Stimulated activated CD4-positive, alpha-beta T cell treated with anti-CD3 and anti-CD28 coated beads, Interleukin-15, amount 100 ng/mL, for 1 hour (primary cell): ENCODE measurements at places on chromosomes 1 and 21.

- DNase-seq = no peak
Observed at GRCh38 chr1:21938732-21939538, 1.8 kb upstream of the HSPG2 start.

DNA sequence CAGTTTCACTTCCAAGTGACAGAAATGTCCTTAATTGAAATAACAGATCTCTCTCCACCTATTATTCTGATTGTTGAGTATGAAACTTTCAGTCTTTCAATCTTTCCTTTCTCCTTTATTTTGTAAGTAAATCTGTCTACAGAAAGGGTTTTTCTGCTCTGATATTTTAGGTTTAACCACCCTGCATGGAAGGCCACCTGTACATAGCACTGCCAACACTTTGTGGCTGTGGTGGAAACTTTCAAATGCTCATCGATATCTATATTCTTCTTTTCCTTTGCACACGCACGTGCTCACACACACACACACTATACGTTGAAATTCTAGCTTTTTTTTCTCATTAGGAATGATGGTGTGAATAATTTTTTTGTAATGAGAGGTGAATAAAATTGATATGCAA is 1179.3 kb downstream of the KCNT2 start:
- no peak for DNase-seq

GRCh38 chr1:29849038-29849750 is 612.9 kb downstream of the PTPRU start:
- DNase-seq = no peak

DNA sequence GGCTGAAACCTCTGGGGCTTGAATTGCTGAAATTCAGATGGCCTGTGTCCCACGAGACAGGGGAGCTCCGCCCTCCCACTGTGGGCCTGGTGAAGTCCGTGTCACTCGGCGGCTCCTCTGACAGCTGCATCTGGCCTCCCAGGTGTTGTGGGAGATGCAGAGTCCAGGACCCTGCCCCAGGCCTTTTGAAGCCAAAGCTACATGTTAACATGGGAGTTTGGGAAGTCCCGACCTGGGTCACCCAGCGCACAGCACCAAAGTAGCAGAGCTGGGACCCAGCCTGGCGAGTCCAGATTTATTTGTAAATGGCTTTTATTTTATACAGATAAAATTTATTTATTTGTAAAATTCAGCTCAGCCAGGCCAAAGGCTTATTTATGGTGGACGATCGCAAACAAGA is 28.9 kb downstream of the SLC37A1 start:
- no peak for DNase-seq
